ENCODE measurements at places on chromosomes 2 and 18.

GRCh38 chr18:74623047-74623816 lies 25.6 kb downstream of the ZNF407 start:
- no peak for DNase-seq

DNA sequence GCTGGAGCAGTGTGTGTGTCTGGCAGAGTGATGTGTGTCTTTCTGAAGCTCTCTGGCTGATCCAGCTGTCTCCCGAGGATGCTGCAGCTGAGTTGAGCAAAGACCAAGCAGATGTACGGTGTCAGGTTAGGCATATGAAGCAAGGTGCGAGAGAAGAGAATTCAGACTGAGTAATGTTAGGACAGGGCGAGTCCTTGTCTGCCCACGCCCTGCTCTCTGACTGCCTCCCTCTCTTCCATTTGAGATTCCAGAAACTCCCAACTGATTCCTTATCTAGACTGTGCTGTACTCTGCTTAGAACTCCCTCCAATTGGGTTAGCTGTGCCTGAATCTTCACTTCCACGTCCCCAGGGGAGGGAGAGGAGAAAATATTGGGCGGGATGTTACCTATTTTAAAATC lies 25.7 kb upstream of the LPIN1 start:
- no peak for DNase-seq

- no peak for DNase-seq
These were observed 911.6 kb downstream of the TDRD15 start for GRCh38 chr2:22035361-22035830.

DNA sequence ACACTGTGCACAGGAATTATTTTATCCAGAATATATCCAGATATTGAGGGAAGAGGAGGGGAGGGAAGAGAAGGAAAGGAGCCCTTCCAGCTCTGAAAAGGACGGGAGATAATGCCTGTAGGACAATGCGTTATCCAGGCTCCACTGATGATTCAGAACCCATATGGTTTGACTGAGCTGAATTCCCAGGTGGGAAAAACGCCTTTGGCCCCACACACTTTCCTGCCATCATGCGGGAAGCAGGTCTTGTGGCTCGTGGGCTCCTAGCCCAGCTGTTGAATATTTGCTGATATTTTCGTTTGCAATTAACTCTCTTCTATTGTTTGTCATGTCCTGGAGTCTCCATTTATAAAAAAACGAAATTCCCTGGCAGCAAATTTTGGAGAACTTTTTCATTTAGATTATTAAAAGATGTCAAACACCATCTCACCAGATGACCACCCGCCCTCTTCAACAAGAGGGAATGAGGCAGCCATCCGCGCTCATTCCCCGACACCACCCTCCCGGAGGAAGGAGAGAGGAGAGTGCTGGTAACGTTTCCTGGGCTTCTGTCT lies 8.9 kb downstream of the COL6A3 start:
- DNase-seq = no peak

- DNase-seq = no peak
These were observed 134.3 kb upstream of the DSEL start for GRCh38 chr18:67650686-67651385.

- DNase-seq = no peak
These were observed 20.1 kb downstream of the IL1RL1 start for GRCh38 chr2:102331311-102331980.

DNA sequence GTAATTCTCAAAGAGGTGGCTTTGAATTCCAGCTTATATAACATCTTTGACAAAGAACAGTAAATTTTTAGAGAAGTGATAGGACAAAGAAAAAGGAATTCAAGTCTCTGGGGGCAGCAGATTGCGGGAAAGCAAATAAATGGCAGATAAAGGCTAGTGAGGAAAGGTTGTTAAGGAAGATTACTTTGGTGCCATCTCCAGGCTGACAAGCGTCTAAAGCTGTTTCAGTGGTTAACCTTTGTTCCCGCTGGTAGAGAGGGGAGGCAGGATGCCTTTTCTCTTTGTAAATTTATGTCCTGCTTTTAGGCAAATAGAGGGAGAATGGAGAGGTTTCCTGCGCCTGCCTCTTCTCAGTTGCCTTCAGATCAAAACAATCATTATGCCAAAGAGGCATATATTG lies 431.2 kb upstream of the CHST9 start:
- DNase-seq = no peak

DNA sequence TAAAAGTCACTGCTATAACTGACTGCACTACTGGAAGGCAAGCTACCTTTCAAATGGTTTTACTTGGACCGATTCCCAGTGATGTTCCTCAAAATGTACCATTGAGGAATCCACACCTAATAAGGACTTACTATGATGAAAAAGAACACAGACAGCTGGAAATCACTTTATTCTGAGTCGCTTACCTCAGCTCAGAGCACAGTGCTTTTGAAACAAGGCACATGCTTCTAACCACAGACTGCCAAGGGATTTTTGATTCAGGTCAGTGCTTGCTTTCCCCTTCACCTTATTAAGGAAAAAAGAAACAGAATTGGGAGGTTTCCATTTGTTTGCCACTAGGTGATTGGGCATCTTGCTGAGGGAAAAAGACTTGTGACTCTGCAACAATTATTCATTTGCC lies 707.5 kb upstream of the FSHR start:
- no peak for DNase-seq

DNA sequence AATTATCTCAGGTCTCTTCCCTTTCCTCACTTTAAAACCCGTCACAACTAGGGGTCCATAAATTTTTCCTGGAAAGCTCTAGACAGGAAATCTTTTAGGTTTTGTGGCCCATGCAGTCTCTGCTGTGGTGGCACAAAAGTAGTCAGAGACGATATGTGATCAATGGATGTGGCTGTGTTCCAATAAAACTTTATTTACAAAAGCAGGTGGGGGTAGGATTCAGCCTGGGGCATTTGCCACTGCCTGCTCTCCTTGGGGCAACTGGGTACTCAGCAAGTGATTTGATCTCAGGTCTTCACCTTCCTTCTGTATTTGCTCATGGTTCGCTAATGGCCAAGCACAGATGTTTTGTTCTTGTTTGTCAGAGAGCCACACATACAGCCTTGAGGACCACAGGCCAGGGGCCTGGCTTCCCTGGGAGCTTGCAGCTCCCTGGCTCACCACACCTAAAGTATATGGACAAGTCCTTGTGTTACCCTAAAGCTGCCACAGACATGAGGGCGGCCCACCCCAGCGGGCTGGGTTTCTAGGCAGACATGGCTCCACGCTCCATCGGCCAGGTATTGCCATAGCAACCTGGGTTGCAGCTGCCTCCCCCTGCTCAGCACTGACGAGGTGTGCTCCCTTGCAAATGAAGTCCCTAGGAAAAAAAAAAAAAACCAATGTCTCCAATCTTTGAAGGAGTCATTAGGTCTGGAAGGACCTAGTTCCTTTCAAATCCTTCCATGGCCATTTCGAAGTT lies 89.7 kb upstream of the YWHAQ start:
- no peak for DNase-seq

DNA sequence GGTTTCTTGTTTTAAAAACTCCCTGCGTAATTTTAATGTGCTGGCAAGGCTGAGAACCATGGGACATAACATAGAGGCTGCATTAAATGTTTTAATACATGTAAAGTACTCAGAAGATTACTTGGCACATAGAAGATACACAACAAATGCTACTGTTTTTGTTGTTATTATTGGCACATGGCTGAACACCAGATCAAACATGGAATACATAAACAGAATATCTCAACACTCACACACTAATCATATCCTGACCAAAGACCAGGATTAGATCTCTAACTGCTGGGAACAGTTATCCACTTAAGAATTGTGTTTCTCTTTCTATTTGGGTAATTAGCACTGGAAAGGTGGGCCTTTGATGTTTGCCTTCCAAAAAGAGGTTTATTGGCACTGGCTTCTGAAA lies 69.3 kb downstream of the KCNE4 start:
- no peak for DNase-seq

- DNase-seq = no peak
These were observed 671.9 kb upstream of the SOX11 start for GRCh38 chr2:5020116-5020875.

GRCh38 chr18:25237571-25238267 lies 114.2 kb downstream of the ZNF521 start:
- DNase-seq = no peak

DNA sequence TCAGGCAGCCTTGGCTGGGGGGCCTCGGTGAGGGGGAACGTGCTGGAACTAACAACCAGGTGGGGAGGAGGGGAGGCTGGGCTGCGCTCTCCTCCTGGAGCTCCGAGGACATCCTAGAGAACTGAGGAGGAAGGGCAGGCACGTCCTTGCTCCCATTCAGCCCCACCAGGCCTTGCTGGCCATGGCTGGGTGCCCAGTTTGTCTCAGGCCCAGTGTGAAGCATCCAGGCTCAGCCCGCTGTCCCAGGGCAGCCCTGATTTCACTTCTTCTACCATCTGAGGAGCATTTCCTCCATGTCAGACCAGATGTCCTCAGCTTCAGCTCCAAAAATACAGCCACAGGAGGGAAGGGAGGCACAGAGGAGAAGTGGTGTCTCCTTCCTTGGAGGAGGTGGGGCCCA lies 125.4 kb downstream of the CELF4 start:
- DNase-seq = no peak

GRCh38 chr2:78701546-78701945 lies 324.0 kb upstream of the REG3G start:
- no peak for DNase-seq

DNA sequence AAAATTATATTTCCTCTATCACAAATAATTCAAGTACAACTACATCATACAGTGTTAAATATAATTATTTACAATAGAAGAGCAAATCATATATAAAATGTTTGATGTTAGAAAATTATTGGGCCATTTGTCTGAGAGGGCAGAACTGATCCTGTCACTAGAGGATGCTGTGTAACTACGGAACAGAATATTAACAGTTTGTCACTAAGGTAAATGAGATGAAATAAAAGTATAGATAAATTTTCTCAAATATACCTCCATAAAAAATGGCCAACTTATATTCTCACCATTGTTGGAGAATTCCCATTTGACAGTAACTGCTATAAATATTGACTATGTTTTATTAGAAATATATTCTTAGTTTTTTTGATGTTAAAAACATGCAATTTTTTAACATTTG lies 1067.4 kb upstream of the DDX18 start:
- no peak for DNase-seq

- no peak for DNase-seq
These were observed 239.9 kb downstream of the AGAP1 start for GRCh38 chr2:235733761-235734160.

DNA sequence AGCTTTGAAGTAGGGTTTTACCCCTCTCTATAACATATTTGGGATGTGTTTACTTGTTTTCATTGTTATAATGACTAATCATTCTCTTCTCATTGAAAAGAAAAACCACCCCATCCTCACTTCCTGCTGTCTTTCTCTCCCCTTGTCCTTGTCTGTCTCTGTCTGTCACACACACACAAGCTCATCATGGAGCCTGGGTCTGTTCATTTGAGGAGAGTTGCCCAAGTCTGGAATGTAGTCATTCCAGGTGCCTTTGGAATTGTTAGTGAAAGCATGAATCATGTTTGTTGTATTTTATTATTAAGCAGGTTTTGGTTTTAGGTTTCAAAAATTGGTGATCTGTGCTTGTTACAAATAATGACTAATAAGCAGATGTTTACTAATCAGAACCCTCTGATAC lies 133.5 kb upstream of the IL1R2 start:
- no peak for DNase-seq

- no peak for DNase-seq
These were observed 14.2 kb downstream of the GPATCH11 start for GRCh38 chr2:37098416-37099118.

DNA sequence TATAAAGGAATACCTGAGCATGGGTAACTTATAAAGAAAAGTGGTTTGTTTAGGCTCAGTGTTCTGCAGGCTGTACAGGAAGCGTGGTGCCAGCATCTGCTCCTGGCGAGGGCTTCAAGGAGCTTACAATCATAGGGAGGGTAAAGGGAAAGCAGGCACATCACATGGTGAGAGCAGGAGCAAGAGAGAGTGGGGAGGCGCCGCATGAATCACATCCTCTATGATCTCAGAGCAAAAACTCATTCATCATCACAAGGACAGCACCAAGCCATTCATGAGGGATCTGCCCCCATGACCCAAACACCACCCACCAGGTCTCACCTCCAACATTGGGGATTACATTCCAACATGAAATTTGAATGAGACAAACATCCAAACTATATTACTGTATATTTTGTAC lies 32.5 kb downstream of the R3HDM1 start:
- no peak for DNase-seq

DNA sequence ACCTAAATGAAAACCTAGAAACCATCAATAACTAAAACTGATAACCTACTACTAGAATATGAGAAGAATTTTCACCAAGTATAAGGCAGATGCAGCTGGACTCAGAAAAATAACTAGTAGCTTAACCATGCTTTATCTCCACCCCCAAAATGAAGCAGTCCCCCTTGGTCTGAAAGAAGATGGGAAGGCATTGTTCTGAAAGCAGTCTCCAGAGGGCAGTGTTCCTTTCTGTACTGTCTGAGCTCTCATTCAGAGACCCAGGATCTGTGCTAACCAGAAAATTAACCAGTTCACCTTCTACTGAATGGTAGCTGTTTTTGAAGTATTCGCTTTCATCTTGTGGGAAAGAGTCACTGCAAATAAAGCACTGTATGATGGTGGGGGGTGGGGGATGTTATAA lies 273.0 kb downstream of the PDE11A start:
- no peak for DNase-seq

GRCh38 chr2:21258082-21258481 lies 134.3 kb downstream of the TDRD15 start:
- DNase-seq = no peak

DNA sequence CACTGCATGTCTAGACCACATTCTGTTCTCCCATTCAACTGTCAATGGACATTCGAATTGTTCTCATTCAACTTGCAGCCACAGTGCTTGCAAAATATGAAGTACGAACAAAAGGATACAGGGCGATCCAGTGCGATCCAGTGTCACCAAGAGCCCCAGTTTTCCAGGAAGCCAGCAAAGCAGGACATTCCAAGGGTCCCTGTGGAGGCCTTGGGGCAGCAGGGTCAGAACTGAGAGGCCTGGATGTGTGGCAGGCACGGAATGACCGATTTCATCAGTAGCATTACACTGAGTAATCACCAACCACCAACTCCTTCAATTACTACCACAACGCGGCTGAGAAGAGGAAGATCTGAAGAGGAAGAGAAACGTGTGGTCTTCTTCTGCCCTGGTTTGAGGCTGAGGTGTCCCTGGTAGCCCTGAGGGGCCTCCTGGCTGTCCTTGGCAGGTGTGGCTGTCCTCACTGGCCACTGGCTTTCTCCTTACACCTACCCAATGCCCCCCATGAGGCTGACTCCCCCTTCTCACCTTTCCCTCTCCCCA lies 172.7 kb upstream of the FHL2 start:
- DNase-seq = no peak

GRCh38 chr18:23504720-23505119 lies 1.4 kb downstream of the RMC1 start:
- no peak for DNase-seq

DNA sequence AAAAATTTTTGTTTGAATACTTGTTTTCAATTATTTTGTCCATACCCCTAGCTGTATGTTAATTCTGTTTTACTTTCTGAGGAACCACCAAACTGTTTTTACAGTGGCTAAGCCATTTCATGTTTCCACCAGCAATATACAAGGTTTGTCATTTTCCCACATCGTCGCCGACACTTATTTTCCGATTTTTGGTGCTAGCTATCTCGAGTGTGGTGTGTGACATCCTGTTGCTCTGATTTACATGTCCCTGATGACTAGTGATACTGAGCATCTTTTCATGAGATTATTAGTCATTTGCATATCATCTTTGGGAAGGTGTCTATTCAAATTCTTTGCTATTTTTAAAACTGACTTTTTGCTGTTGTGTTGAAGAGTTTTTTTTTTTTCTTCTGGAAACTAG lies 7.2 kb upstream of the GPC1 start:
- DNase-seq = no peak

- no peak for DNase-seq
These were observed 165.4 kb downstream of the MSH2 start for GRCh38 chr2:47568164-47568850.

All from T-helper 2 cell (primary cell).